Naive B cell (primary cell): ENCODE measurements at places on chromosomes 1 and 21.

DNA sequence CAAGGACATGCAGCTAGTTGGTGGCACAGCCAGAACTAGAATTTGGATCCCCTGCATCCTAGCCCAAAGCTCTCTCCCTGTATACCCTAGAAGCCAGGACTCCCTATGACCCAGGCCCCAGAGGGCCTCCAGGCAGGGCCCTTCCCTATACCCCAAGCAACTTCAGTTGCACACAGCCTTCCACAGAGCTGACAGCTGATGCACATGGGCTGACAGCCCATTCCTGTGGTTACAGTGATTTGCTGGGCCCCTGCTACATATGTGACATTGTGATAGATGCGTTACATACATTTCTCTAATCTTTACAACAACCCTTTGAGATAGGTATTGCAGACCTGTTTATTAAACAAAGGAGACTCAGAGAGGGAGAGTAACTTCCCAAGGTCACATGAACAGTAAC lies 5.8 kb downstream of the ATP1A2 start:
- DNase-seq: no peak

- no peak for DNase-seq
These were observed 17.3 kb upstream of the TRIM67 start for GRCh38 chr1:231144416-231145193.

DNA sequence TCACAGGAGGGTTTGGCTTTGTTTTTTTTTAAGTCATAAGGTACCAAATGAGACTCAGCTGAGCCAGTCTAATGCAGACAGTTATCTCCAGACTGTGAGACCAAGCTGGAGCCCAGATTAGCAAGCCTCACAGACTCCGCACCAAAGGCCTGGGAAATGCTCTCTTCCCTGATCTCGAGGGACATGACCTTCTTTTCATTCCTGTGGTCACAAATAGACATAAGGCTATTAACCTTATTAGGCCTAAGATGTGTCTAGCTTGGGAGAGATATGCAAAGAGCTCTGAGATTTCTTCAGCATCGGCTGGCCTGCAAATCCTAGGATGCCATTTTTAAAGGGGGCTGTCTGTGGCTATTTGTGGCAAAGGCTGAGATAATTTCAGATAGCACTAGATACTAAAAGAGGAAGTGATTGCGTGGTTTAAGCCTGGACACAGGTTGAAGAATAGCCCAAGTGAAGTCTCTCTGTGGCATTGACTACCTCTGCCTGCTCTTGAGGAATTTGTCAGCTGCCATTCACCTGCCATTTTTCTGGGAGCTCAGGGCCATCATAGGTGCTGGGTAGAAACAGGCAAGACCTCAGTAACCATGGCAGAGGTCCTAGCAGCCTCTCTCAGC lies 301.3 kb downstream of the SIPA1L2 start:
- no peak for DNase-seq

DNA sequence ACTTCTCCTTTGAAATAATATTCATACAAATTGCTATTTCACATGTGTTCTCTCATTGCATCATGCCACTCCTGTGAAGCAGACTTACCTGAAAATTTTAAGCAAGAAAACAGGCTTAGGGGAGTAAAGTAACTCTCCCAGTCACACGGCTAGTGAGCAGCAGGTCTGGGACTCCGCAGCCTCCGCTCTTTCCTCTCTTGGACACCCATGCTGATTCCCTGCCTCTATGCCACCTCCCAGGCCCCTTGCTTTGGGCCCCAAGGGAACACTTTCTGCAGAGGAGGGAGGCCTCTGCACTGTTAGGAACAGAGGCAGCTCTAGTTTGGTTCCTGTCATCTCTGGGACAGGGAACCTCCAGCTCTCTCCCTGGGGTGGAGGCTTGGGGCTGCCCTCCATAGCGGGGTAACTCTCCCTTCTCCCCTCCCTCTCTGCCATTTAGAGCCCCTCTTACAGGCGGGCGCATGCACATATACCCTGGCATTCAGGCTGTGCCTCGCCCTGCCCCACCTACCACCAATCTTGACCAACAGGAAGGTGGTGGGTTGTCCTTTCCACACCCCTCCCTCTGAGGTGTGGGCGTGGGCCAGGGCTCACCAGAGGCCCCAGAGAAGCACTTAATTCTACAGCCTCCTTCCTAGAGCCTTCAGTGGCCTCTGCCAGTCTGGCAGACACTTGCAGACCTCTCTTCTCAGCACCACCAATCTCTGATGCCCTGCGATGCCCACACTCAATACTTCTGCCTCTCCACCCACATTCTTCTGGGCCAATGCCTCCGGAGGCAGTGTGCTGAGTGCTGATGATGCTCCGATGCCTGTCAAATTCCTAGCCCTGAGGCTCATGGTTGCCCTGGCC lies at the start of gene RXFP4:
Gene RXFP4, plus strand, starts transcription at position 646 of the 852 bp plus-strand sequence. Its CDS starts 72 bp downstream, at position 718.
- DNase-seq: no peak

GRCh38 chr1:70719154-70719553 lies 308.1 kb downstream of the CTH start:
- DNase-seq: no peak

- no peak for DNase-seq
These were observed 16.6 kb downstream of the UTP11 start for GRCh38 chr1:38029081-38029681.

DNA sequence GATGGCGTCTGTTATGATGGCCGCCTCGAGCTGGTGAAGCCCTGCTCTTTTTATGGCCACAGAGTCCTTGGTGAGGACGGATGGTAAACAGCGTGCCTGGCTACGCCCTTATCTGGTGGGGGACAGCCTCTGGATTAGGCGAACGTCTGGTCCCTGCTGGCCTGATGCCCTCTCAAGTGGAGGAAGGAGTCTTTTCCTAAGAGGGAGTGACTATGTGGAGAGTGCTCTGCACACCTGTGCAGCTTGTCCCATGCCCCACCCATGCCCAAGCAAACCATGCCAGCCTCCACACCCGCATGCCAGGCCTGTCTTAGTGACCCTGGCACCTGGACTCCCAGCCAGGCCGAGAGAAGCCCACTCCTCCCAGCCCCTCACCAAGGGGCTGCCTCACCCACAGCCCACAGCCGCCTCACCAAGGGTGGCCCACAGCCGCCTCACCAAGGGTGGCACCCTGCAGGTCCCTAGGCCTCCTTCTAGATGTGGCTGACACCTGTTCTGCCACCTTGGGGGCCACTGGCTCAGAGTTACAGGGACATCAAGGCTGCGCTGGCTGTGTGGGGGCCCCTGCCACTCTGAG lies 40.2 kb downstream of the WNT9A start:
- DNase-seq: no peak

DNA sequence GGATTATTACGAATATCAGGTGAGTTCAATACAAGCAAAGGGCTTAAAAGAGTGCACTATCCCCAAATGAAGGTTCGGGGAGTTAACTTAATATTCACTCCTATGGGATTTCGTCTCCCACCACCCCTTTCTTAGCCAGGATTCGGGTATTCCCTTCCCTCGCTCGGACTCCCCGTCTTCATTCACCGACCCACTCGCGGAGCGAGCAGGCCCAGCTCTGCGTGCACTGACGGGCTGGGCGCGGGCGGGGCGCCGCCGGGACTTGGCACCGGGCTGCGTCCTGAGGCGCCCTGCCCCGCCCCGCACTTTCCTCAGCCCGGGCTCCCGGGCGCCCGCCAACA lies 7.7 kb upstream of the MPZL1 start:
- DNase-seq: no peak

- no peak for DNase-seq
These were observed 8.2 kb downstream of the RHBG start for GRCh38 chr1:156376958-156377919.

DNA sequence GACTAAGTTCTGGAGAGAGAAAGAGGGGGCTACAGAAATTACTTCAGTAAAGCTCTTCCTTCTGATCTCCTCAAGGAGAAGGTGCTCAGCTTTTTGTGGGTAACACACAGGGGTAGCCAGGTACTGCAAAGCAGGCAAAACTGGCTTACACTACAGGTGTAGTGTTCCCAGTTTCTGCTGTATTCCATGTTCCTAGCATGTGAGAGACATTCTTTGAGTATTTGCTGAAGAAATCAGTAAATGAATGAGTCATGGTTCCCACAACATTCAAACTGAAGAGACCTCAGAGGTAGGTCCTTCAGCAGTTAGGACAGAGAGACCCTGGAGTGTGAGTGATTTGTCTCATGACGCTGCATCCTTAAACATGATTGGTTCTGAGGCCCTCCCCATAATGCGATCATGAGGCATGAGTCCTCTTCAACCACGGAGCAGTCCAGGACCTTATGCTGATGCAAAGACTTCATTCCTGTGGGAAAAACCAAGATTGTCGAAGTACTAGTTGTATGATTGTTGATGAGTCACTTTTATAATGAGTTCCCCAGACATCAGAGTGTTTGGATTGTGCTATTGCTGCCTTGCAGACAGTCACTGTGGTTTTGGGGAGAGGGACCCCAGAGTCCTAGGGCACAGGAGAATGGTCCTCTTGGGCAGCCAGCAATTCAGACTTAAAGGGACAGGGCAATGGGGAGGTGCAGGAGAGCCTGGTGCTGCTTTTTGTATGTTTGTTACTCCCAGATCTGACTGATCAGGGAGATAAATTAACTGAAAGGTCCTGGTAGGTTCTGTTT lies 2.7 kb upstream of the OR10J4 start:
- no peak for DNase-seq

DNA sequence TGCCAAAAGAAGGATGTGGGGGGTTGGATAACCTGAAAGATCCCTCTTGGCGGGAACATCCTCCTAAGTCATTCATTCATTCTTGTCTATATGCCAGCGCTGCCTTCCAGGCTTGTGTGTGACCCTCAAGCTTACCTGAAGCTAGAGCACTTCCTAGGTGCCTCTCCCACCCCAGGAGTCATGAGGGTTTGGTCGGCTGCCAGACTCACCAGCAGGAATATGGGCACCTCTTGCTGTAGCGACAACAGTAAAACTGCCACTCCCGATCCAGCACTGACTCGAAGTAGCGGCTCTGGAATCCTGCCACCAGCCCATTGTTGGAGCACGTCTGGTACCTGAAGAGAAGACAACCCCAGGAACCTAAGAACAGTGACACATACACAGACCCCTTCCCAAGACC lies 15.0 kb downstream of the DPT start:
- no peak for DNase-seq

DNA sequence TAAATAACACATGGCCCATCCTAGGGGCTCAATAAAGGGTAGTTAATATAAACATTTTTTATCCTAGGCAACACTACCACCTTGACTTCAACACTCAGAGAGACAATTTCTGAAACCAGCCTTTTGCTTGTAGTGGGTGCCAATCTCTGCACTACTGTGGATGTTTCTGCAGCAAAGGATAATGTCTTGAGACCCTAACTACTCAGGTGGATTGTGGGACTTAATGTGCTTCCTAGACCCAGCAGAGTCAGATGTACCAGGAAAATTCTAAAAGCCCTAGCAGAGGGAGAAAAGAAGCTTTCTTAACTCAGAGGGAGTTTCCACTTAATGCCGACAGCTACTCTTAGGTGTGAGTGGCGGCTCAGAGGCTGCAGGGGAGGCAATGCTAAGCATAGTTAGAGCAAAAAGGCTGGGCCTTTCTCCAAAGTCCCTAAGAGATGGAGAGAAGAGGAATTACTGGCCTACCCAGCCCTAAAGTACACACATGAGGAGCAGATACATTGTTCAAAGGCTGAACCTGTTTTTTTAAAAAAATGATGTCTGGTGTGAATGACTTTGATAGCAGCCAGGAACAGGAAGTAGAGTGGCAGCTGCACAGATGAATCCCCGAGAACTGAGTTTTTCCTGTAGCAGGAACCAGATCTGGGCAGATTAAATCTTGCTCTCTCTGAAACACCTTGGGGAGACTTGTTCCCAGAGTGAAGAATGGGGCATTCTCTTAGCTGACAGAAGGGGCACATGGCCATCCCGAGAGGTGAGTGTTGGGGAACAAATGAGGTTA lies 33.5 kb upstream of the ABCD3 start:
- DNase-seq: no peak

- no peak for DNase-seq
These were observed 24.0 kb downstream of the CFAP74 start for GRCh38 chr1:1979482-1980165.

GRCh38 chr21:36369064-36369685 lies 16.0 kb upstream of the CHAF1B start:
- no peak for DNase-seq

GRCh38 chr1:198220428-198220827 lies 63.6 kb downstream of the NEK7 start:
- no peak for DNase-seq
